ENCODE measurements at places on chromosomes 1 and 21.

DNA sequence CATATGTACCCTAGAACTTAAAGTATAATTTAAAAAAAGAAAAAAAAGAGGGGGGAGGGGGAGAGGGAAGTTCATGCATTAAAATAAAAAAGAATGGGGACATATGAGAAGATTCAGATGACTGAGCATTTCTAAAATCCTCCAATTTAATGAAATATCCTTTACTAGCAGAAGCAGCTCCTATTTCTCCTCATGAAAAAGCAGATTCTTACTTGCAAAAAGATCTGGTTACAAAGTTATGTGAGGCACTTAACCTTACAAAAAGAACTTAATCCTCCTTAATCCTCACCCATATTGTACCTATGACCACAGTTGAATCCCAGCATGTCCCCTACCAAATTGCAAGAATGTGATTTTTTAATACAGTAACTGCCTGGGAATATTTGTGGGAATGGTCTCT is 298.5 kb downstream of the SRGAP2C start:
- DNase-seq = no peak

- no peak for DNase-seq
These were observed 355.1 kb upstream of the CHRM3 start for GRCh38 chr1:239031310-239031709.

- DNase-seq = no peak
These were observed 124.8 kb downstream of the TMEM53 start for GRCh38 chr1:44549510-44549909.

DNA sequence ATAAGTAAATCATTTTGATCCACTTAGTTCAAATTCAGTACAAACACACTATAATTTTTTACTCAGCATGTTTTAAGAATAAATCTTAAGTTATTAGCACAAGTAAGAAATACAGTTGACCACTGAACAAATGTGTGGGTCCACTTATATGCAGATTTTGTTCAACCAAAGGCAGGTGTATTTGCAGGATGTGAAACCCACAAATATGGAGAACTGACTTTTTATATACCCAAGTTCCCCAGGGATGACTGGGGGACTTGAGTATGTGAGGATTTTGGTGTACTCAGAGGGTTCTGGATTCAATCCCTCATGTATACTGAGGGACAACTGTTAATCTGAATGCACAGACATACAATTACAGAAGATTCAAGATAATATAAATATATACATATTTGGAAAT is 25.7 kb upstream of the ERICH3 start:
- DNase-seq = no peak

- DNase-seq = no peak
These were observed 60.0 kb upstream of the TNR start for GRCh38 chr1:175803413-175803812.

DNA sequence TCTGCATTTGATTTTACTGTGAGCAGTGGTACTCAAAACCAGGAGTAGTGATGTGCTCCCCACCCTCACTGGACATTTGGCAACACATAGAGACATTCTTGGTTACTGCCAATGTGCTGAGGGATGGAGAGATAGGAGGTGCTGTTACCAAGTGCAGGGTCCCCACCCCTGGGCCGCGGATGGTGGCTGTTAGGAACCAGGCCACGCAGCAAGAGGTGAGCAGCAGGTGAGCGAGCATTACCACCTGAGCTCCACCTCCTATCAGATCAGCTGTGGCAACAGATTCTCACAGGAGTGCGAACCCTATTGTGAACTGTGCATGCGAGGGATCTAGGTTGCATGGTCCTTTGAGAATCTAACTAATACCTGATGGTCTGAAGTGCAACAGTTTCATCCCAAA is 95.7 kb downstream of the AKT3 start:
- no peak for DNase-seq

- no peak for DNase-seq
These were observed 3.4 kb upstream of the PPOX start for GRCh38 chr1:161162806-161163205.

DNA sequence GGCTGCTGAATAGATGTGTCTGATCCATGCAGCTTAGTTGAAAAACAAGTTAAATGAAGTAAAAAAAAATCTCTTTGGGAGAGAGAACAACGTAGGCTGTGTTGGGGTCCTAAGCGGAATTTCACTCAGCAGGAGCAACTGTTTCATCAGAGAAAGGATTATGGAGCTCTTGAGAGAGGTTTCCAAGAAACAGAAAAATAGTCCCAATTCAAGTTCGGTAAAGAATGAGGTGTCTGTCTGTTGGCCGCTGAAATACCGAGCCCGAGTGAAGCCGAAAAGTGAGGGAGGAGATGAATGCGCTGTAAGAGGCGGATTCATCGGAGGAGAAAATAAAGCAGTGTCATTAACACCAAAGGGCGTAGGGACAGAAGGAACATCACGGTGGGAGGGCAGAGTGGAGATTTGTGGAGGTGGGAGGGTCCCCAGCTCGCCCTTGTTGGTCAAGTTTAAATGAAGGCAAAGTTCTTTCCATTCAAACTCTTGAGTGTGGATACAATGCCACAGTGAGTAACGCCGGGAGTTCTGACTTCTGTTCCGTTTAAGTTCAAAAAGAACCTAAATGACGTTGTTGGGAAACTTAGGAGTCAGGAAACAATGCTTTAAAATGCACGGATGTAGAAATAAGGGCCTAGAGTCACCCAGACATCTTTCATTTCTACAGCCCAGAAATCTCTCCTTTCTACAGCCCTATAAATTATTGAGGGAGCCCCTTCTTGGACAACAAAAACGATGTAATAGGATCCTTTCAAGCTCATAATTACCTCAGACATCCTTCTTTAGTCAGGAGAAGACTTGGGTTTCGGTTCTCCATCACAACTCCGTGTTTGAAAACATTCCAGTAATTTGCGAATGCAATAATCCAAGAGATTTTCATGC is 15.6 kb upstream of the SLC45A1 start:
- no peak for DNase-seq

- peak; percentile 90 for DNase-seq
These were observed 17.7 kb upstream of the SNX27 start for GRCh38 chr1:151594143-151594625.

- DNase-seq = no peak
These were observed 76.3 kb downstream of the USP24 start for GRCh38 chr1:55138823-55139222.

DNA sequence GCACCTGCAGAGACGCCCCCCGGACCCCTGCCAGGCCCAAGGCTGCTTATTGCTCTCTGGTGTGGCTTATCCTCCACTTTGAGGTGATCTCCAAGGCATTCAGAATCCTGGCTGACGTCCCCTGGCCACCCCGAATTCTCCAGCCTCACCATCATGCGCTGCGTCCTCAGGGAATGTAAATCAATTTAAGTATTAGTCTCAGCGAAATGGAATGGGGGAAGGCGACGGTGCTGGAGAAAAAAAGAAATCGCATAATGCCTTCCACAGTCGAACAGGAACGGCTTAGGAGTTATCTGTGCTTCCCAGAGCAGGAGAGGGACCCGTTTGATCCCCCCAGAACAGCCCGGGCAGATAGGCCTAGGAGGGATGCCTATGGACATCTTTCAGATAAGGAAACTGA is 2.9 kb downstream of the EPHA8 start:
- DNase-seq = no peak

- no peak for DNase-seq
These were observed 40.6 kb downstream of the LHX4 start for GRCh38 chr1:180270530-180271271.

- no peak for DNase-seq
These were observed 34.7 kb downstream of the SH3BP5L start for GRCh38 chr1:248791010-248791409.

DNA sequence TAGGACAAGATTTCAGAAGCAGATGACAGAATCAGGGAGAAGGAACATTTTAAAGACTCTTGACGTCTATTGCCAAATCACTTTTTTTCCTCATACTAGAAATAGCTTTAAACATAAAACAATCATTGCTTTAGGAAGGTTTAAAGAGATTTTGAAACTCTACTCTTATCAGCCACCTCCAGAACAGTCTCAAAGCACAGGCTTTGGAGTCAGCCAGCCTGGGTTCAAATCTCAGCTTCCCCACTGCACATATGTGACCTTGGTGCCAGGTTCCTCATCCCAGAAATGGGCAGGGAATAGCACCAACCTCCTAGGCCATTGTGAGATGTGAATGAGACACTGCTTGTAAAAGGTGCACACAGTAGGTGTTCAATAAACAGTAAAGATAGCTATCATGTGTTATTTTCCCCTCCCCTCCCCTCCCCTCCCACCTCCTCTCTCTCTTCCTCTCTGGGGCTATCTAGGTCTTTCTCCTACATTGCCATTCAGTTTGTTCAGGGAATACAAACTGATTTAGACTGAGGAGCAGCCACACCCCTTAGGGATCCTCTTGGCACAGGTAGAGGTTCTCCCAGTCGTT is 20.6 kb downstream of the SPOCD1 start:
- no peak for DNase-seq

GRCh38 chr1:16296643-16297042 is 55.6 kb downstream of the FBXO42 start:
- DNase-seq = no peak

GRCh38 chr1:78318011-78318410 is 172.8 kb upstream of the PTGFR start:
- no peak for DNase-seq

DNA sequence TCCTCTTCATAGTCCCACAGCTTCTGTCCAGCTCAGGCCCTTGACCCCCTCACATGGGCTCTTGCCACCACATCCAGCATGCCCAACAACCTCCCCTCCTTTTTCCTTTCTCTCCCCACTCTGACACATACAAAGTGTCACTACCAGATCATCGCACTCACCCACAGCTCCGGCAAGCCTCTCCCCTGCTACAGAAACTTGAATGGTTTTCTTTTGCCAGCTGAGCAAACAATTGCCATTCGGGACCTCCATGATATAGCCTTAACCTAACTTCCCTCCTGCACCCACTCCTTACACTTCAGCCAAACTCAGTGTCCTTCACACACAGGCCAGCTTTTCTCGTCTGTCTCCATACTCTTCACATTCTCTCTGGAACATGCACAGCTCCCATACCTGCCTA is 43.3 kb downstream of the MAB21L3 start:
- DNase-seq = no peak

GRCh38 chr1:36663772-36664430 is 181.2 kb upstream of the CSF3R start:
- no peak for DNase-seq

All from SHP77 (cell line).